Body of pancreas (tissue), 4 donors: ENCODE measurements at places on chromosomes 5 and 9. TPM values are rescaled to one million over a fixed set of nuclear protein-coding genes. Genes with fewer than 3 reads are reported as not detected.
A peak's percentile ranks its signal among the peaks of the same experiment; 100 is the strongest.

- H3K27ac ChIP-seq: no peak overlapping the region
- H3K36me3 ChIP-seq: no peaks in the 10 kb centered on the region
- H3K4me1 ChIP-seq: no peaks in the 10 kb centered on the region
- DNase-seq: no peak
Measured at GRCh38 chr5:66436721-66437120, 159.5 kb upstream of the MAST4 start.

The OR13F1 gene
- not detected for total RNA-seq

DNA sequence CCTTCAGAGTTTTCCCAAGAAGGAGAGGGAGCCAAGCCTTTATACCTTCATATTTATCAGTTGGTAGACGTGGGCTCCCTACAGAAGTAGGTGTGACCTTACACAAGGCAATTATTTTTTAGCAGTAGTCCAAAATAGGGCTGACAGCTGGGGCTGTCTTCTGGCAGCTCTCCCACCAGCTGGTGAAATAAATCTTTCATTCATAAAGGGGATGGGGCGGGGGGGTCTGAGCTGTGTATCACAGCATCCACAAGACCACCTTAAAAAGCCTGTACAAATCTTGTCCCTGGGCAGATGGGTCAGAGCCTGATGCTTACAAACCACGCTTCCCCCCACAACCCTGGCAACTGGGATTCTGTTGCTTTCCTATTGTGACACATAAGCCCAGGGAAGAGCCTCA, 19.7 kb downstream of the CSF2 start:
- H3K27me3 ChIP-seq: no peaks in the 10 kb centered on the region
- no peak overlapping the region for H3K4me3 ChIP-seq
- no peaks in the 10 kb centered on the region for H3K4me1 ChIP-seq
- H3K36me3 ChIP-seq: no peaks in the 10 kb centered on the region

GRCh38 chr5:142346706-142347105, 21.9 kb upstream of the SPRY4 start:
- no peak for DNase-seq
- no peaks in the 10 kb centered on the region for H3K27me3 ChIP-seq
- no peaks in the 10 kb centered on the region for H3K36me3 ChIP-seq
- H3K27ac ChIP-seq: no peak overlapping the region
- no peak overlapping the region for H3K4me3 ChIP-seq
- no peaks in the 10 kb centered on the region for H3K4me1 ChIP-seq

DNA sequence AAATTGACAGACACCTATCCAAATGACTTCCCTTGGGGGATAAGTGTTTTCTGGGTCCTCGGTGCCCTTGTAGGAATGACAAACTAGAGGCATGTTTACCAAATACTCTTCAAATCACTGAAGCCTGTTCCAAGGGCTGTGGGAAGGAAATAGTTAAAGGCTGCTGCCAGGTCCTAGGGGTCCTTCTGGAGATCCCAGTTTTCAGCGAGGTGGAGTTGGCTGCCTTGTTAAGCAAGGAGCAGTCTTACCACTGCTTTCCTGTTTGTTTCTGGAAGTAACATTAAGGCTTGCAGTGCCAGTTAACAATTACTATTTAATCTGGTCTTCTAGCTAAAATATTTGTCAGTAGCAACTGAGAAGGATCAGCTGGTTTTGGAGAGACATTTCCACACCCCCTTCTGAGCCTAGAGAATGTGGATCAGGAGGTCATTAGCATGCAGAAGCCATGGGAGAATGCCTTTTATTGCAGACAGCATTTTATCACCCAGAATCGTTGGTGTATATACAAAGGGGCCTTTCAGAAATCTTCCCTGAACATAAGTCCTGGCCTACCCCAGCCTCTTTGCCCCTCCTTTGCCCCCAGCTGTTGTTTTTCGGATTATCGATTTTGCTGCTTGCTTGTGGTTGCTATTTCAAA, 238.8 kb downstream of the DMAC1 start:
- peak overlapping the region; percentile 48 for H3K27ac ChIP-seq
- H3K27me3 ChIP-seq: no peaks in the 10 kb centered on the region

DNA sequence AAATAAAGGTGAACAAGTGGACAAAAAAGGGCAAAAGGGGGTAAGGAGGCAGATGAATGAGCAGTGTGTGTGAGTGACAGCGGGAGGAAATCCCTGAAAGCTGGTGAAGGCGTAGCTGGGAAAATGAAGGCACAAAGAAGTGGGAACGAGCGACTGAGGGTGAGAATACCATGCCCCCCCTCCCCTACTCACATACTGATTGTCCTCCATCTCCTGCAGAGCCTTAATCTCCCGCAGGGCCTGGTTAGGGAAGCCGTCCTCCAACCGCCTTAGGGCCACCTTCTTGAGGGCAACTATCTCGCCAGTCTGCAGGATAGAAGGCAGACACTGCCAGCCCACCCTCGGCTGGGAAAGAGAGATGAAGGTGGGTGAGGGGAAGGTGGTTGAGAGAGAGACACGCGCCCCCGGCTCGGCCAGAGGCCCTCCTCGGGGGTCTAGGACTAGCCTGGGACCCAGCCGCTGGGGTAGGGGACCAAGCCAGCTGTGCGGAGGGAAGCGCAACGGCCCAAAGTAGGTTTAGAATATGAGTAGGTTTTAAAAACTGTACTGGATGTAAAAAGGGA, 522 bp downstream of the CDK20 start:
- no peaks in the 10 kb centered on the region for H3K36me3 ChIP-seq
- peak overlapping the region; percentile 14 for H3K4me3 ChIP-seq
- H3K27ac ChIP-seq: peak overlapping the region; percentile 35
- no peak for DNase-seq

GRCh38 chr5:151199581-151200185, 24.2 kb downstream of the CCDC69 start:
- no peaks in the 10 kb centered on the region for H3K27me3 ChIP-seq
- H3K36me3 ChIP-seq: peaks cover 8% of the 10 kb centered on the region
- no peak overlapping the region for H3K27ac ChIP-seq
- H3K4me3 ChIP-seq: no peak overlapping the region

DNA sequence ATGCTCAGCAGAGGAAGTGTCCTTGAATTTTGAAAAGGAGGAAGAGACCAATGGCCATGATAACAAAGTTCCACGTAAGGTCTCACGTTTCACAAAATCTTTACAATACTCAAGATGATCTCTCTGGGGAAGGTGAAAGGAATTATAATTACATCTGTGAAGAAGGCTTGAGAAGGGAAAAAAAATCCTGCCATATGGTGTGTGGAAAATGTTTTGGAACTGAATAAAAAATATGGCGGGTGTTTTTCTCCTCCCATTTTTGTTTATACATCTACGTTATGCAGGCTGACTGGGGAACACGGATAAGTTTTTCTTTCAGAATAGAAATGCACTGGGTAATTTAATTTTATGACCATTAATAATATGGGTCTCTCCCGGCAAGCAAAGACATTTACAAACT, 425.6 kb upstream of the BRINP1 start:
- H3K27me3 ChIP-seq: no peaks in the 10 kb centered on the region
- no peaks in the 10 kb centered on the region for H3K36me3 ChIP-seq
- H3K27ac ChIP-seq: no peak overlapping the region

The MYORG gene
- total RNA-seq: 11.9 TPM

The S100Z gene
- not detected for total RNA-seq

- peak overlapping the region; percentile 95 for H3K27ac ChIP-seq
- peaks cover 62% of the 10 kb centered on the region for H3K4me1 ChIP-seq
- no peak overlapping the region for H3K4me3 ChIP-seq
- no peak for DNase-seq
Measured at GRCh38 chr9:124261736-124262648, 4.2 kb downstream of the NEK6 start.

- no peak for DNase-seq
- peaks cover 36% of the 10 kb centered on the region for H3K4me1 ChIP-seq
- H3K27ac ChIP-seq: no peak overlapping the region
- no peak overlapping the region for H3K4me3 ChIP-seq
- H3K27me3 ChIP-seq: no peaks in the 10 kb centered on the region
Measured at GRCh38 chr5:151060742-151061141, 20.1 kb downstream of the TNIP1 start.

DNA sequence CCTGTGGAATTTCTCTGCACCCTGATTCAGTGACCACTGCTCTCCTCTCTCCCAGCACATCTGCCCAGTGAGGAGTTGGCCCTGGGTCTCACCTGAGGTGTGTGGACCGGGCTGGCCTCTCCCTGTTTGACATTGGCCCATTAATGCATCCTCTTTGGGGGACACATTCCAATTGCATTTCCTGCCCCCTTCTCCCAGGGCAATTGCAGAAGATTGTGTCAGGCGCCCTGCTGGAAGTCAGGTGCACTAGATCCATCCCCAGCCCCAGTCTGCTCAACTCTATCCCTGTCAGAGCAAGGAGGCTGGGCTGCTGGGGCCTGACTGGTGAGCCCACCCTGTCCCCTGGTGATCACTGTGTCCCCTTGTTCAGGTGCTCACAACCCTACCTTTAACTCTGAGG, 84.5 kb downstream of the LMX1B start:
- H3K27ac ChIP-seq: no peak overlapping the region
- H3K36me3 ChIP-seq: no peaks in the 10 kb centered on the region
- DNase-seq: peak; percentile 8
- H3K27me3 ChIP-seq: no peaks in the 10 kb centered on the region

DNA sequence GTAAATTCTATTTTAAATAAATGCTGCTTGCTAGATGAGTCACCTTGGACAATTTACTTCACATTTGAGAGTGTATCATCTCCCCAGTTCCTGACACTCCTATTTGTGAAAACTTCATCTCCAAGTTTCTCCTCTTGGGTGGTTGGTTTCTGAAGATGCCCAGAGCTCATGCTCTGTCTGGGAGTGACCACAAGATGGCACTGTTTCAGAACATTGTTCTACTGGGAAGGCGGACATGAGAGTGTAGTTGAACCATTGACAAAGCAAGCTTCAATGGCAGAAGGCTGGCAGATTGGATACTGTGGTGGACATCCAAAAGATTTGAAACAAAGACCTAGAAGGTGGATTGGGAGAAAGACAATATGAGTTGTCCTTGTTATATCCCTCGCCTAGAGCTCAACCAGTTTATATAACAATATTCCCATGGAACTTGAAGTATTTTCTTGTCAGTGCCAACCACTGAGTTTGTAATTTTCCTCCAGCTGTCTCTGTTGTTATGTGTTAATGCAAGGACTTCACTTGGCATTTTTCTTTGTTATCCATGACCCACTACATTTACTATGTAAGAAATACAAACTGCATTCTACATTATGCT, 234.3 kb upstream of the ANKH start:
- no peak overlapping the region for H3K4me3 ChIP-seq
- DNase-seq: peak; percentile 24
- no peaks in the 10 kb centered on the region for H3K36me3 ChIP-seq

GRCh38 chr9:137062384-137062783, 8.0 kb downstream of the SAPCD2 start:
- H3K27ac ChIP-seq: no peak overlapping the region
- DNase-seq: no peak
- no peaks in the 10 kb centered on the region for H3K36me3 ChIP-seq
- H3K27me3 ChIP-seq: no peaks in the 10 kb centered on the region

DNA sequence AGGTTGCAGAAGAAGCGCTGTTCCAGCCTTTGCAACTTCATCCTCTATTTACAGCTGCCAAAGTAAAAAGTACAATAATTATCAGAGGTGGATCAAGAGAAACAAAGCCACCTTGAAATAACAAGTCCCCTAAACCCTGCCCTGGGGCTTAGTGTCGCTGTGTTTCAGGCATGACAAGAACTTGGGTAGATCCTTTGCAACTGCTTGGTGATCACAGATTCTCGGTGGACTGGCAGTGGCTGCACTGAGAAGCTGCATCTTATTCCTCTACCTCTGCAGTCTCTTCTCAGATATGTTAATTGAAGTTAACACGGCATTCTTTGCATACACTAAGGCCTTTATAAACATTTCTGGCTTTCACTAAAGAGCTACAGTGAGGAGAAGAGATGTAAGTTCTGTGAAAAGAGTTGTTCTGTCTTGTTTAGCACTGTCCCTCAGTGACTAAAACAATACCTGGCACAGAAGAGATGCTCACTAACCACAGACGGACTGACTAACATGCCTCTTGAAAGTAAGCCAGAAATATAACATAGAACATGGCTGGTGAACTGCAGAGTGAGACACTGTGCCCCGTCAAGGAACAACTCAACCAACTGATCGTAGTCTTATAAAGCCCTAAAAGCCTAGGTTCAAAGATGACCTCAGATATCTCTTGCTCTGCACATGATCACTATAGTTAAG, 144.2 kb downstream of the MLLT3 start:
- no peaks in the 10 kb centered on the region for H3K36me3 ChIP-seq
- H3K27me3 ChIP-seq: no peaks in the 10 kb centered on the region
- DNase-seq: no peak
- no peaks in the 10 kb centered on the region for H3K4me1 ChIP-seq
- H3K4me3 ChIP-seq: no peak overlapping the region

- H3K27ac ChIP-seq: no peak overlapping the region
- H3K4me3 ChIP-seq: no peak overlapping the region
- H3K27me3 ChIP-seq: no peaks in the 10 kb centered on the region
- H3K36me3 ChIP-seq: no peaks in the 10 kb centered on the region
- no peak for DNase-seq
Measured at GRCh38 chr5:172712610-172713009, 58.4 kb downstream of the DUSP1 start.

The IDNK gene
- total RNA-seq: 3.9 TPM

The ARL14EPL gene
- not detected for total RNA-seq

The RNF180 gene
- 9.2 TPM for total RNA-seq

The IFNA13 gene
- total RNA-seq: not detected

GRCh38 chr5:41995193-41995592, 70.1 kb downstream of the FBXO4 start:
- DNase-seq: no peak
- H3K36me3 ChIP-seq: no peaks in the 10 kb centered on the region
- no peaks in the 10 kb centered on the region for H3K27me3 ChIP-seq
- H3K4me3 ChIP-seq: no peak overlapping the region
- no peaks in the 10 kb centered on the region for H3K4me1 ChIP-seq
- H3K27ac ChIP-seq: no peak overlapping the region

DNA sequence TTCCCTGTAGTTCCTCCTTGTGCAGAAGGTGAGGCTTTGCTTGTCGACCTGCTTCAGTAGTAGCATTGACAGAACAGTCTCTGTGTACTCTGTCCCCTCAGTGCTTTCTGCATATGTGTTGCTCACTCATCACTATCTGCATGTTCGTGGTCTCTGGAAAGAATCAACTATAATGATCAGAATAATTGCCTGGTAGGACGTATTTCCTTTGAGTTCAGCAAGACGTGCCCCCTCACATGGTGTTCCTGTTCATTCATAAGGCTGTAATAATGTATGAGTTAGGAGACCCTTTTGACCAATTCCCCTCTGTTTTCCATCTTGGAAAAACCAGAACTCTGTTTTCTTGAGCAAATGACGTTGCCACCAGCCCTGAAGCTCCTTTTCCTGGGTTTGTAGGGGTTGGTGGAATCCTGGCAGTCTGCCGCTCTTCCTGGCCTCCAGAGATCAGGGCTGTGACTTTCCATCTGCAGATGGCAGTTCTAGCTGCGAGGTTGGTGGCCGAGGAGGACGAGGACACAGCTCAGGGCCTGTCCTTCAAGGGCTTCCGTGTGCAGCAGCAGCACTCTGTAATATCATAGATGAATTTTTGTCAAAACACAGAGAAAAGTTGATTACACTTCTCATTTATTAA, 61.9 kb downstream of the EXOSC2 start:
- no peaks in the 10 kb centered on the region for H3K27me3 ChIP-seq
- H3K4me3 ChIP-seq: no peak overlapping the region
- H3K4me1 ChIP-seq: peaks cover 6% of the 10 kb centered on the region
- H3K36me3 ChIP-seq: no peaks in the 10 kb centered on the region

- H3K27me3 ChIP-seq: no peaks in the 10 kb centered on the region
- H3K27ac ChIP-seq: no peak overlapping the region
- no peak for DNase-seq
- H3K4me3 ChIP-seq: no peak overlapping the region
Measured at GRCh38 chr5:147573211-147573610, 63.3 kb upstream of the DPYSL3 start.

GRCh38 chr5:111583758-111584203, 71.4 kb upstream of the STARD4 start:
- DNase-seq: no peak
- H3K4me3 ChIP-seq: no peak overlapping the region
- no peaks in the 10 kb centered on the region for H3K36me3 ChIP-seq
- H3K4me1 ChIP-seq: no peaks in the 10 kb centered on the region
- no peak overlapping the region for H3K27ac ChIP-seq
- H3K27me3 ChIP-seq: no peaks in the 10 kb centered on the region

The PCDHGC3 gene
- 16.1 TPM for total RNA-seq
